ENCODE measurements at places on chromosomes 3 and 15. TPM values are rescaled to one million over a fixed set of nuclear protein-coding genes. Genes with fewer than 3 reads are reported as not detected.

DNA sequence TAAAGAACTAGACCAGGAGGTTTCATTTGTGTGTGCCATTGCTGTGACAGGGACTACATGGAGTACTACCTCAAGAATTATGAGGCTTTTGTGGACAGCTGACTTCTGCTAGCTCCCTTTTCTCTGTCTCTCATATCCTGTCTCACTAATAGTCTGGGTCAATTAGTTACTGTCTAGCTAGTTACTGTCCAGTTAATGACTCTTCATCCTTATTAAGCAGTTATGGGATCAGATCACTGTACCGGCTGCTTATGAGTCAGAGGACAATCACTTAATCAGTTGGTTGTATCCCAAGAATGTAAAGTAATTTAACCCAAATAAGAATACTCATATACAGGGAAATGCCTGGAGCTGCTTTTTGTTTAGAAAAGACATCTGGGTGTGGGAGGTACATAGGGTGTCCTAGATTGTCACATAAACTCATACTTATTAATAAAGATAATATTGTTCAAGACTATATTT lies 158.0 kb downstream of the CDIN1 start:
- ATAC-seq: no peak

DNA sequence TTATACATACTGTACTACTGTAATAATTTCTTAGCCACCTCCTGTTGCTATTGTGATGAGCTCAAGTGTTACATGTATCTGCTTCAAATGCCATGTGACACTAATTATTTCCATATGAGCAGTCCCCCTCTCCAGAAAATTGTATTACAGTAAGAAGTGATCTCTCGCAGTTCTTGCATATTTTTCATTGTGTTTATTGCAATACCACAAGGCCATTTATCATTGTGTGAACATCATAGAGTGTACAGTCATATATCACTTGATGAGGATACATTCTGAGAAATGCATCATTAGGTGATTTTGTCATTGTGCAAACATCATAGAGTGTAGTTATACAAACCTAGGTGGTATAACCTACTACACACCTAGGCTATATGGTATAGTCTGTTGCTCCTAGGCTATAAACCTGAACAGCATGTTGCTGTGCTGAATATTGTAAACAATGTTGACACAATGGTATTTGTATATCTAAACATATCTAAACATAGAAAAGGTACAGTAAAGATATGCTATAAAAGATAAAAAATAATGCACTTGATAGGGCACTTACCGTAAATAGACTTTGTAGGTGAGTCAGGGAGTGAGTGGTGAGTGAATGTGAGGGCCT lies 189.6 kb upstream of the MLF1 start:
- peak; percentile 60 for ATAC-seq

DNA sequence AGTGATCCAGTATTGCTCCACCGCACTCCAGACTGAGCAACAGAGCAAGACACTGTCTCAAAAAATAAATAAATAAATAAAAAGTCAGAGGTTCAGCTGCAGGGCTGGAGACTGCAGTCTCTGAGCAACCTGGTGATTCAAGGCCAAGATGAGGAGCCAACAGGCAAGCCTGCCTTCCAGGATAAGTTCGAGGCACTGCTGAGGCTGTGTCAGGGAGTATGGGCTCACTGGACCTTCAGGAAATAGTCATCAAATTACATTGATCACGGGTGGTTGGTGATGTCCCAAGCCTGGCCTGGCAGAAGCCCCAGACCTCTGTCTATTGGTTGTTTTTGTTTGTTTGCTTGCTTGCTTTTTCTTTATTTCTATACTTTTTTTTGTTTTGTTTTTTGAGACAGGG lies 41.5 kb downstream of the IDH2 start:
- no peak for ATAC-seq

DNA sequence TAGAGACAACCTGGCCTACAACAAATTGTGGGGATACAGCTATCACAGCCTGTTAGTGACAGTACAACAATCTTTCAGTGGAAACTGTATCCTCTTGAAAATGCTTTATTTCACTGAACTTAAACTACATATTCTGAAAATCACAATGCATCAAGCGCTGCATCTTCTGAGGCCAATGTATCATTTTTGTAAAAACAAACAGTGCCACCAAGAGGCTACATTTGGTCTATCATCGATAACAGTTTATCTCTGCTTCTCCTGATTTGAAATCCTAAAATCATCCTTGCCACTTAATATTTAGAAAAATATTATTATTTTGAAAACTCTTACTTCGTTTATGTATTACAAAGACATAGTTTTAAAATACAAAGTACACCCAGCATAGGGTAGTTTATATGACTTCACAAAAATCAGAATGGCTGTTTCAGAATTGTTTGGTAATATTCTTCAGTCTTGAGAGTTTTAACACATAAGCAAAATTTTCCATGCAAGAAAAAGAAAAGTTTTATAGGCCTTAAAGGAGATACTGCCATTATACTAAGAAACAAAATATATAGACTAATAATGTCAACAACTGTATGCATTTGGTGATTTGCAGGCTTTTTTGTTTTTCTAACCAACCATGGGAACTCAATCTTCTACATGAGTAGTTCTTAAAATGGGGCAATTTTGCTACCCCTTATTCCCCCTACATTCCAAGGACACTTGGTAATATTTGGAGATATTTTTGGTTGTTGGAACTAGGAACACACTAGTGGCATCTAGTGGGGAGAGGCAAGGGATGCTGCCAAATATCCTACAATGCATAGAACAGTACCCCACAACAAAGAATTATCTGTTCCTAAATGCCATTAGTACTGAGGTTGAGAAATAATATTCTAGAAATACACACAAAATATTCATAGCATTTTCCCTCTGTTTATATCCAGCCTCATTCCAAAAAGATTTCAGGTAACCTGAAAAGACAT lies 42.3 kb downstream of the WDR72 start:
- no peak for ATAC-seq

Gene GP9
- total RNA-seq: not detected

DNA sequence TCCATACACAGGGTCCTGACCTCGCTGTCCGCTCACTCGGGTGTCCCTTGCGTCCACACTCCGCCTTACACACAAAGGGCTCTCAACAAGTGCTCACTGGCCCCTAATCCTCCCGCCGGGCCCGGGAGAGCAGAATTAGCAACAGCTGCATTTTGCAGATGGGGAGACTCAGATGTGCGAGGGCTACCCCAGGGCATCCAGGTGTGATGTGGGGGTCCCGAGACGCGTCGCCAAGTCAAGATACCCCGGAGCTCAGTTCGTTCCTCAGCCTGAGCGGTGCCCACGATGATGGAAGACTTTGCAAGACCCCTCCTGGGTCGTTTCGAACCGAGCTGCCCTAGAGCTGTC lies 14.9 kb upstream of the WNT7A start:
- ATAC-seq: no peak

DNA sequence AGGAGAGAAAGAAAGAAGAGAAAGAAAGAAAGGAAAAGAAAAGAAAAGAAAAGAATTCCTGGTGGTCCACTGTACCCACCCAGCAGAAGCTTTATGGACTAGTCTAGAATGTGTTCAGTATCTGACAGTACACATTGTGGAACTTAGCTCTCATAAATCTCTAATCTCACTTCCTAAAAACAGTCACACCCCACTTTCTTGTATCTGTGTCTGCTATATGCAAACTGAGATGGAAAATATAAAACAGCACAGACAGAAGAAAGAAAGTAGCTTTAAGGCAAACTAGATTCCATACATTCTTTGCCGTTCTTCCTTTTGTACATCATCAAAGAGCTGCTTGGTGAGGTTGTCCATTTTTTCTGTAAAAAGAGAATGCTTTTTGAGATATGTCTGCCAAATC lies 41.1 kb upstream of the GNB5 start:
- peak; percentile 15 for ATAC-seq

Gene ALAS1
- total RNA-seq: 66.1 TPM

GRCh38 chr3:177795859-177796258 lies 598.6 kb upstream of the TBL1XR1 start:
- ATAC-seq: peak; percentile 49

- ATAC-seq: peak; percentile 94
Measured at GRCh38 chr15:52227456-52227855, 36.3 kb upstream of the GNB5 start.

- no peak for ATAC-seq
Measured at GRCh38 chr15:76974456-76975036, 20.4 kb upstream of the PSTPIP1 start.

GRCh38 chr3:139465636-139466035 lies 10.7 kb downstream of the RBP2 start:
- no peak for ATAC-seq

DNA sequence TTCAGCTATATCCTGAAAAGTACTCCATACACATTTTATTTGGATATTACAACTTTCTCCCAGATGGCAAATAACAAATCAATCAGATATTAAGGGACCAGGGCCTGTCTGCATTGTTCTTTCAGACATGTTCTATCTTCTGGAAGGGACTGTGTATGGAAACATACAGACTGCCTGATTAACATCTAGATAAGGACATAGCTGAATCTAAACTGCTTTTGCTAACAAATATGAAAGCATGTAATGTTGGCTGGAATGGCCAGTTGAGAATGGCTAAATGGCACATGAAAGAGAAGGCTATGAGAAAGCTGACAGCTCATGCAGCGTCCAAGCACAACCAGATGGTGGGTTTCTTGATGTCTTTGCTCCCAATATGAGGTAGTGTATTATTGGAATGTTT lies 149.4 kb downstream of the CFAP20DC start:
- no peak for ATAC-seq

DNA sequence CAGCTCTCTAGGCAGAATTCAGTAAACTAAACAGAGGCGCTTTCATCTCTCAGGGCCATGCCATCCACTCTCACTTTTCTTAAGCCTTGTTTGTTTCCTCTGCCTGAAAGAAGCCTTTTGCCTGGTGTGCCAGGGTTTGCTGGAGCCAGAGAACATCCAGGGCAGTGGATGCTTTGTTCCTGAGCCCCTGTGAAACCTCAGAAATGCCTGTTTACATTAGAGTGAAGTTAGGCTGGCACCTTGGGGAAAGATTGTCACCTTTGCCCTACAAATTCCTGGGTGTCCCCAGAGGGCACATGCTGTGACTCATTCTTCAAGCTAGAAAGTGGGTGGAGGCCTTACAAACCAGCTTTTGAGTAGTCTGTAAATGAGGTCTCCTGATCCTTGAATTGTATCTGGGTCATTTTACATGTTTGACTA lies 10.7 kb upstream of the TRAK1 start:
- ATAC-seq: peak; percentile 83

DNA sequence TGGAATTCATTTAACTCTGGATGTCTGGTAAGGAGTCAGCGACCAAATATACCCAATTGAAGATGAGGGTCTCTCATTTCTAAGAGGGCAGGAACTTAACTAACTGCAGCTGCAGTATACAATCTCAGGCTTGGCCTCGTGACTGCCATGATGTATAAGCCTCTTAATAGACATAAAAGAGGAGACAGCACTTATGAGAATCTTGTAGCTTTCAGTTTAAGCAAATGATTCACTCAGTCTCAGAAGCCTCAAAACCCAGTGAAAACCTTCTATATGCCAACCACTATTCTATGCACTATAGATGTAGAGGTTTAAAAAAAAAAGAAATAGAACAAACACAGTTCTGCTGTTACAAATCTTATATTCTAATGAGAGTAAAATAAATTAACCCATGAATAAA lies 513.9 kb downstream of the TBL1XR1 start:
- peak; percentile 46 for ATAC-seq

Measured in activated T-helper 17 cell treated with anti-CD3 and anti-CD28 coated beads, Interleukin-2, amount 50 U/mL, for 72 hours (primary cell).